Kidney (tissue), 22 donors: ENCODE measurements at places on chromosomes 12 and 14. TPM values are rescaled to one million over a fixed set of nuclear protein-coding genes. Genes with fewer than 3 reads are reported as not detected.

DNA sequence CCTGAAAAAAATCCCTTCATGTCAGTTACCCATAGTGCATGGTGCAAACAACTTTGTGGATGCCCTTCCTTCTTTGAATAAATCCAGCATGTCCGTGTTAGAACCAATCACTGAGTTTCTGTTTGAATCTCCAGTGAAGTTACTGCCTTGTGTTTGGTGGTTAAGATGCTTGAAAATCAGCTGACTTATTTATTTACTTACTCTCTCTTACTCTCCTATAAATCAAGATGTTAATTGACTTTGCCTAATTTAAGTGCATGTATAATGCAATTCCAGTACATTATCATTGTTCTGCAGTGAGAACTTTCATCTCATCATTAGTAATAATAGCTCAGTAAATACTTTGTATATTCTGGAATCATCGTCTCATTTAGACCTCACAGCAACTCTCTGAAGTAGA, 114.2 kb downstream of the ESRRB start:
- H3K4me3 ChIP-seq, result no peak overlapping the region
- no peaks in the 10 kb centered on the region for H3K36me3 ChIP-seq
- H3K27me3 ChIP-seq, result no peaks in the 10 kb centered on the region
- no peak overlapping the region for H3K27ac ChIP-seq

Gene NANOG
- 0.16 TPM for total RNA-seq

GRCh38 chr12:19263672-19264071, 134.1 kb downstream of the PLEKHA5 start:
- no peak overlapping the region for H3K27ac ChIP-seq
- DNase-seq, result no peak
- no peaks in the 10 kb centered on the region for H3K27me3 ChIP-seq
- H3K4me1 ChIP-seq, result no peaks in the 10 kb centered on the region
- H3K36me3 ChIP-seq, result peaks cover 2% of the 10 kb centered on the region

DNA sequence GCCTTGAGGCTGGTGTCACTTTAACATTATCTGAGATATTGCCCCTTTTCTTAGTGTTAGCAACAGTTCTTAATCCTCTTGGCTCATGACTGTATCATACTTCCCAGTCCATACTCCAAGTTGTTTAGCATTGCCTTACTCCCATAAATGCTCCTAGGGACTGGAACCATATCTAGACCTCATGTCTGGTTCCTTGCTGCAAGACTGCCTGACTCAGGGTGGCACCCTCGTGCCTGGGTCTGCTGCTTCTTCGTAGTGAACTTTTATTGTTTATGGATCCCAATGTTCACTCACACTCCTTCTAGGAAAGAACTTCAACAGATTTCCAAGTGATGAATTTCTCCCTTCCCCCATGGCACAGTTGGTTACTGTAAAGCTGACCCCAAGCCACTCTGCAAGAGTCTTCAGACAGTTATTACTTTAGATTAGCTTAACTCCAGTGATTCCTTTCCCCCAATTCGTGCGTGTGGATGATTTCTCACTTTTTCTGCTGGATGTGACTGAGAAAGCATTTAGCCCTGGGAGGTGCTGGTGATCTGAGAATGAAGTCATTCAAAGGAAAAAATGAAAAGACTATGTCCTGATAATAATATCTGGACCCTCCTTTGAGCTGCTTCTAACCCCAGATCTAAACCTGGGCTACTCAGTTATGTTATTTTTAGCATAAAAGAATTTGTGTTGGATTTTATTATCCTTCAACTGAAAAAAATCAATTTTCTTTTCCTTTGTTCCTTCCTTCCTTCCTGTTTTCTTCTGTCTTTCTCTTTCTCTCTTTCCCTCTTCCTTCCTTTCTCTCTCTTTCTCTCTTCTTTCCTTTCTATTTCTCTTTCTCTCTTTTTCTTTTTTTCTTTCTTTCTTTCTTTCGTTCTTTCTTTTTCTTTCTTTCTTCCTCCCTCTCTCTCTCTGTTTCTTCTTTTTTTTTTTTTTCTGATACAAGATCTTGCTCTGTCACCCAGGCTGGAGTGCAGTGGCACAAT, 47.5 kb upstream of the PPP1R12A start:
- no peaks in the 10 kb centered on the region for H3K4me1 ChIP-seq
- H3K27me3 ChIP-seq, result no peaks in the 10 kb centered on the region
- H3K27ac ChIP-seq, result no peak overlapping the region
- no peaks in the 10 kb centered on the region for H3K36me3 ChIP-seq
- DNase-seq, result no peak

- H3K4me3 ChIP-seq, result no peak overlapping the region
- no peaks in the 10 kb centered on the region for H3K27me3 ChIP-seq
- DNase-seq, result no peak
- H3K27ac ChIP-seq, result no peak overlapping the region
- no peaks in the 10 kb centered on the region for H3K36me3 ChIP-seq
Measured at GRCh38 chr12:113127791-113128199, 7.8 kb downstream of the RASAL1 start.

DNA sequence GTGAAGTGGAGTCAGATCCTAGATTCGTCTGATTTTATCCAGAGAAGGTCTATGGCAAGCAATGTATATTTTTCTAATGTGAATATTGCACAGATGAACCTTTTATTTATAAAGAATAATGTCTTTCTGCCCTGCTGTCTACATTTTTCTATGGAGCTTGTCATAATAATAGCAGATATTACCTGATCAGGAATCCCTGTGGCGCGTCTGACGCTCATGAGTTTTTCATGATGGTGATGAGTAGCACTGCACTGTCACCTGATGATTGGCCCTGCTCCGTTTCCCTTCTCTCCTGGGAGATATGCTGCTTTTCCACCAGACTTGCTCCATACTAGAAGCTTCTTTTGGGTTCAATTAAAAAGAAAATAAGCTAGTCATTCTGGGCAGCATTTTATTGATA, 20.5 kb downstream of the CINP start:
- H3K36me3 ChIP-seq, result no peaks in the 10 kb centered on the region
- no peak overlapping the region for H3K4me3 ChIP-seq
- no peak overlapping the region for H3K27ac ChIP-seq
